AG04449 (cell line): ENCODE measurements at places on chromosomes 1 and 21.

DNA sequence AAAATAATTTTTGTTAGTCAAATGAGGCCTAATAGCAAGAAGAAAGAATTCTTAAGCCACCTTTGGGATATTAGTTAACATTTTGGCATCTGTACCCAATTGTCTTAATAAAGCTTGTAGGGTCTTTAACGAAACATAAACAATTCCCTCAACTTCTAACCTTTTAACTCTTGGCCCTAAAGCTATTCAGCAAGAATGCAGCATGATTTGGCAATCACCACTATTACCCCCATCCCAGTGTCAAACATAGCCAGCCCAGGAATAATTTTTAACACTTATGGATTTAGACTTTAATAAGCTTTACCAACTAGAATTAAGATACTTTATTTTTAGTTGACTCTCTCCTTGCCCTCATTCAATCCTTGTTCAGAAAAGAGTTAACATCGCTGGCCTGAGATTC lies 2.5 kb upstream of the SLC16A4 start:
- DNase-seq, result no peak

DNA sequence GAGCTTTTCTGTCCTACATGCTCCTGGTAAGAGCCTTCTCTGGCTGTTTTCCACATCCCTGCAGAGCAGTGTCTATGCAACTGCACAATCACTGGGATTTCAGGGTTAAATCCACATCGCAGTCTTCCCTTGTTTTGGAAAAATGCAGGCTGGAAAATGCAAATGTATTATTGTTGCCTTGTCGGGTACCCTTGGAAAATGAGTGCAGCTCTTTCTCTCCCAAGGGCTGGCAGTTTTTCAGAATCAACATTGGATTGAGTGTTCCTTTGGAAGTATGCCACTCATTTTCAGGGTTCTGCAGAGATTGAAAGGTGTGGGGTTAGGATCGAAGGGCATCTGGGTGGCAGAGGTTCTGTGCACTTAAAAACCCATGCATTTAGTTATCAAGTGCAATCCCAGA lies 3.2 kb downstream of the NOS1AP start:
- no peak for DNase-seq

- no peak for DNase-seq
Measured at GRCh38 chr1:109630081-109630897, 10.7 kb downstream of the AMPD2 start.

DNA sequence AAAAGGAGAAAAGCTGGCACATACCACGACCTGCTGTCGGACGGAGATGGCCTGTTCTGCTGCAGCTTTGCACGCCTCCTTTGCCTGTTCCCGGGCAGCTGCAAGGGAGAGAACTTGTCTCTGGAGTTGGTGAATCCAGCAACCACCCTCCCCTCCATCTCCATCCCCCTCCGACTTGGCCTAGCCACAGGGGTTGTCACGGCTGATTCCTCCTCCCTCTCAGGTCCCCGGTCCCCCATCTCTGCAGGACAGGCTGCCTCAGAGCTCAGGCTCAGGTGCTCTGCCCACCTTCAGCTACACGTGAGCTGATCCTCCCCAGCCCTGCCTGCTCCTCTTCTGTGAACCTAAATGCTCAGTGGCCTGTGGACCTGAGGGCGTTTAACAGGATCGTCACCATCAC lies 11.1 kb upstream of the SRM start:
- no peak for DNase-seq

GRCh38 chr1:67840449-67840848 lies 7.2 kb upstream of the GNG12 start:
- DNase-seq, result peak; percentile 69

DNA sequence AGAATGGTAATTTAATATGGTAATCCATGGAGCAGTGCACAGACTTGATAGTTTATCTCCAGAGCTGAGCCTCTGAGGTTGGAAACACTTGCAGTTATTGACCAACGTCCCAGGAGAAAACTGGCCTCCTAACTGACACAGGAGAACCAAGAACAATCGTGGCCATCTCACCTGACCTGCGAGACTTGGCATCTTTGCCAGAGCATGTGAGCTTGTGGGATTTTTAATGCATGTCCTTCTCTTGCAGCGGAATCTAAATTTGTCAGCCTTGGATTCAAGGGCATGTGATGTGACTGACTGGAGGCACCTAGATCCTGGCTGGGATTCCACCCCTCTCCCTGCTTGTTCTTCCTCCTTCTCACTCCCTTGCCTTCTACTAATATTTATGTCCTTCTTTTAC lies 27.8 kb upstream of the SLC26A9 start:
- no peak for DNase-seq

- peak; percentile 59 for DNase-seq
Measured at GRCh38 chr1:228964178-228965089, 229.2 kb downstream of the RHOU start.

GRCh38 chr1:243959998-243960397 lies 91.1 kb upstream of the ZBTB18 start:
- DNase-seq, result no peak

DNA sequence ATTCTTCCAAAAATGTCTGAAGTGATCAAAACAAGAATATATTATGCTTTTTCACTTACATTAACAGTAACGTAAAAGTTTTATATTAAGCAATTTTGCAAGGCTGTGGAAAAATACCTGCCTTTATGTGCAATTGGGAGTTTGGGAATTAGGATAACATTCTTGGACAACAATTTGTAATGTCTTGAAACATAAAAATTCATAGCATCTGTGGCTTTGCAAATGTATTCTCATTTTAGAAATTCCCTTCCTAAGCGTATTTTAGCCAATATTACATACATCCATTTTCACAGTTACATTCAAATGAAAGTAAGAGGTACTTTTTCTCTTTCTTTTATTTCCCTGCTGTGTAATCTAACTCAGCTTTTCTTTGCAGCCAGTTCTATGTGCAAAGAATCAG lies 13.4 kb upstream of the CFH start:
- no peak for DNase-seq

- DNase-seq, result no peak
Measured at GRCh38 chr1:23211955-23212354, 5.3 kb downstream of the HTR1D start.

GRCh38 chr21:39934895-39935294 lies 67.7 kb downstream of the PCP4 start:
- DNase-seq, result no peak

DNA sequence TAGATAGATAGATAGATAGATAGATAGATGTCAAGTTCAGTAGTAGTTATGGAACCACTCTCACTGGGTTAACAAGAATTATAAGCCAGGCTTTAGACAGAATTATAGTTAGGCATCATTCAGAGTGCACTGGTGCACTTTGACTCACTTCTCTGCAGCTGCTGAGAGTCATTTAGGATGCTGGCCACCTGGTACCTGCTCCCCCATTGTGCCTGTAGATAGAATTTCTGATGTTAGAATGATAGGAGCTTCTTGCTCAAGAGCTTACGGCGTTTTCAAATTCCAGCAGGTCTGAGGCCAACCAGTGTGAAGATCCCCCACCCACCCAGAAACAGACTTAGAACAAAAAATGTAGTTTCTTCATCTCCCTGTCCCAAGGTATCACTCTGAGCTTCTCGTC lies 107.8 kb upstream of the HMCN1 start:
- DNase-seq, result no peak

DNA sequence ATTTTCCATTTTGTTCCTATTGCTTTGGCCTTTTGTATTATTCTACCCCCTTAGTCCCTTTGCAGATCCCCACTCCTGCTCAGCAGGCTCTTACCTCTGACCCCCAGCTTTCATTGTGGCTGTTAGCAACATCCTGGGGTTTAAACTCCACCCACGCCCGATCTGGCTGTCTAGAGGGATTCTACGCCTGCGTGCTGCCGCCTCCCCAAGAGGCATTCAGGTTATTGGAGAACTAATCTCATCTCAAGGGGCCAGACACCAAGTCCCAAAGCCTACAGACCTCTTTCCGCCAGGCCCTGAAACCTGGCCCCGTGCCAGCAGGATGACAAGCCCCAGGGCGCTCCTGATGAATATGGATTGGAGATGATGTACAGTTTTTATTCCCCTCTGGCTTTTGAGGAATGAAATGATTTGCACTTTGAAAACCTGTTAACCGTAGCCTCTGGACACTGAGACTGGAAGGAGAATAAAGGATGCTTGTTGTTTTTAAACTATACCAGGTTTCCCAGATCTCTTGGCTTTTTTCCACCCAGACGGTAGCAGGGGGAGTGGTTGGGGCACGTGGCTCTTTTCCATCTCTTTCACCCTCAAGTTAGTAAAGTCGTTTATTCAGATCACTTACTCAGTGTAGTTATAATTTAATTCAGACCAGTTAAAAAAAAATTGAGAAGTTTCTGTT lies 14.5 kb upstream of the IKBKE start:
- no peak for DNase-seq

DNA sequence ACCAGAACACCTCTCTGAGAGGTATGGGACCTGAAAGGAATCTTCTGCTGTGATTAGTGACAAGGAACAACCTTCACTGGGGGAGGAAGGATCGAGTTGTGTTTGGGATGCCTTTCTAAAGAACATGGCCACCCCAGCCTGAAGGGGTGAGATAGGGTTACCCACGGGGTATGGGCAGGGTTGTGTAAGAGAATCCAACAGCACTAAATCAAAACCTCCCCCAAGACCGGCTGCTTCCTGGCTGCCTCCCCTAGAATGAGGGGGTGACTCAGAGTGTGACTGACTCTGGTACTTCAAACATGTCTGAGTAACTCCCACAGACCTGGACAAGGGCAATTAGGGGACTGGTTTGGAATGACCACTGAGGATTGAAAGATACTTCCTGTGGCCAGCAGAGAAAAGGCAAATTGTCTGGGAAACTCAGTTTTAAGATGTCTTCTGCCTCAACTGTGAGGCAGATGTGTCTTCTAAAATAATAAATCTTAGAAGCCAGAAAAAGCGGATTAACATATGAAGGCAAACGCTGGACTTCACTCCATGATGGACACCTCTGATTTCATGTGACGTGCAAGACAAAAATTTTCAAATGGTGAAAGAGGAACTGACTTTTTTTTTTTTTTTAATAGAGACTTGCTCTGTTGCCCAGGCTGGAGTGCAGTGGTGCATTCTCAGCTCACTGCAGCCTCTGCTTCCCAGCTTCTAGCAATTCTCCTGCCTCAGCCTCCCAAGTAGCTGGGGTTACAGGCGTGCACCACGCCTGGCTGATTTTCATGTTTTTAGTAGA lies 6.7 kb upstream of the PTPN14 start:
- DNase-seq, result peak; percentile 63

GRCh38 chr1:15667362-15667761 lies 16.8 kb upstream of the PLEKHM2 start:
- no peak for DNase-seq
